ENCODE measurements at places on chromosomes 7 and 10.

- no peak for DNase-seq
Measured at GRCh38 chr10:74874649-74875048, 48.2 kb downstream of the KAT6B start.

DNA sequence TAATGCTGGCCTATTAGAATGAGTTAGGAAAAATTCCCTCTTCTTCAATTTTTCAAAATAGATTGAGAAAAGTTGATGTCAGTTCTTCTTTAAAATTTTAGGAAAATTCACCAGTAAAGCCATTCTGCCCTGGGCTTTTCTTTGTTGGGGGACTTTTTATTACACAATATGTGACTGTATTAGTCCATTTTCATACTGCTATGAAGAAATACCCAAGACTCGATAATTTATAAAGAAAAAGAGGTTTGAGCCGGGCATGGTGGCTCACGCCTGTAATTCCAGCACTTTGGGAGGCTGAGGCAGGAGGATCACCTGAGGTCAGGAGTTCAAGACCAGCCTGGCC lies 12.7 kb downstream of the TAS2R40 start:
- DNase-seq = no peak

DNA sequence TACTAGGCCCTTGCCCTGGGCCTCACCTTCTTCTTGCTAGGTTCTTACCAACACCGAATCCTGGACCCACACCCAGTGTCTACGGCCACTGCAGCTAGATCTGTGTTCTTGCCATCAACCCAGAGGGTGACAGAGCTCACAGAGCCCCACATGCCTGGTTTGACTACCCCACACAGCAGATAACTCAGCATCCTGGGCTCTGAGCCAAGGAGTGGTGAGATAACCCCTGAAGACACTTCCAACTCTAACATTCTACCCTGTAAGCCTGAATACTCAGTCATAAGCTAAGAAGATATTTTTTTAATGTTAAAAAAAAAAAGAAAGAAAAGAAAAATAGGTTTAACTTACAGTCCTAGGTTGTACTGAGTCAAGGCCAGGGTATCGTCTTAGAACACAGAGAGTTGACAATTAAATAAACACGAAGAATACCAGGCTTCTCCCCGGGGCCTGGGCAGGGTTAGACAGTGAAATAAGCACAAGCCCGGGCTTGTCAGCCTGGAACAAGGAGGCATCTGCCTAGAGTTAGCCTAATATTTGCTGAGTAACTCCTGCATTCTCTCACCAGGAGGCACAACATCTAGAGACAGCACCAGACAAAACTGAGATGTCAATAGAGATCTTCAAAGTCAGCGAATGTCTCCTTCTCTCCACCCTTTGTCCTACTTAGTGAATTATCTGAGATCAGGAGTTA lies 556.5 kb upstream of the LRRN3 start:
- no peak for DNase-seq

DNA sequence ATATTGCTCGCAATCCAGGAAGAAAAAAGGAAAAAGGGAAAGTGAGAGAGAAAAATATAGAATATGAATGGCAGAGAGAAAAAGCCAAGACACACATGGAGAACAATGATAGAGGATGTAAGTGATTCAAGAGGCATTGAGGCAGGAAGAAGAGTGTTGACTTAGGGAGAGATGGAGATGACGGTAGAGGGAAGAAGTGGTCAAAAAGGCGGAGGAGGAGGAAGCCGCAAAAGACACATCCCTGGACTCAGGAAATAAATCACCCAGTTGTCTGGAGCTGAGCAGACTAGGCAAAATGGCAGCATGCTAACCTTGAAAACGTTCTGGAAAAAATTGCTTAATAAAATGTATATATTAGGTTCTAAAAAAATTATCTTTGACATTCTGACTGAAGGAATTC lies 17.7 kb upstream of the GPR37 start:
- DNase-seq = no peak

- DNase-seq = no peak
Measured at GRCh38 chr7:128004623-128005022, 26.6 kb downstream of the LRRC4 start.

DNA sequence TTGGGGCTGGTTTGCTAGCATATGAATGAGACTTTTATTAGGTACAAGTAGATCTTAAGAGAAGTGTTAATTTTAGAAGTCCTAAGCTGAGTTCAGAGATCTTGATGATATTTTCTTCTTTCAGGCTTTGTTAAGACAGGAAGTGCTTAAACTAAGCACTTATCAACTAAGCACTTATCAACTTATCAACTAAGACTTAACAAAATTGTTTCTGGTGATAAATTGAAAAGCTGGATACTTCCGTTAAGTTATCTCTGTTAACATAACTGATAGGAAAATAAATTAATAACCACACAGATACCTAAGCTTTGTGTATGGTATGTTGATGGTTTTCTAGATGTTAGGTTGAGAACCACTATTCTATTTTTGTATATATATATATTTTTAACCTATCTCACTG lies 113.7 kb downstream of the PHTF2 start:
- DNase-seq = no peak

DNA sequence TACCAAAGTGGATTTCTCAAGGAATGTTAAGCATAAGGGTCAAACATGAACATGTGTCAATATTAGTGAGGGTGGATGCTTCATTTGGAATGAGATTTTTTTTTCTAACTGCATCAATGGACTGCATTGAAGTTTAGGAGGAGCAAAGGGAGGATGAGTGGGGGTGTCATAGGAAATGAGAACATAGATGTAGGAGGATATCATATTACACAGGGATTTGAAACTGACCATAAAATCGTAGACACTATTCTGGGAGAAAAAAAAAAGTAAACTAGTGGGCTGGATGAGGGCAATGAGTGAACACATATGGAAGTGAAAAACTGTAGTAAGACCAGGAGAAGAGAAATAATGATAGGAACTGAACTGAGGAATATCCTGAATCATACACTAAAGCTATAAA lies 109.4 kb downstream of the SEMA3A start:
- DNase-seq = no peak

- DNase-seq = no peak
Measured at GRCh38 chr7:127962589-127963361, 68.5 kb downstream of the LRRC4 start.

DNA sequence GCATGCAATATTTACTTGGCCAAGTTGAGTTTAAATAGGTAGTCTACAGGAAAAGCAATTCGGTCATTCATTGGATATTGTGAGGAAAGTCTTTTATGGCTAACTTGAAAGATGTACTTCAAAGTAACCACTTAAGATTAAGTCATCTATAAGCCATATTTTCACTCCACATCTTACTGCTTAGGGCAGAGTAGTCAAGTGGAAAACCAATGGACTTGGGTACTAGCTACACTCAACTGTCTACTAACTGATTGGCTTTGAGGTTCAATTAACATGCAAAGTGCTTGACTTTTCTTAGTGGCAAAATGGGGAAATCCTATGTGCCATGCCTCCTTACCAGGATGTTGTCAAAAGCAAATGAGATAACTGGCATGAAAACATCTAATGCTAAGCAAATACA lies 51.0 kb downstream of the CAV1 start:
- no peak for DNase-seq

DNA sequence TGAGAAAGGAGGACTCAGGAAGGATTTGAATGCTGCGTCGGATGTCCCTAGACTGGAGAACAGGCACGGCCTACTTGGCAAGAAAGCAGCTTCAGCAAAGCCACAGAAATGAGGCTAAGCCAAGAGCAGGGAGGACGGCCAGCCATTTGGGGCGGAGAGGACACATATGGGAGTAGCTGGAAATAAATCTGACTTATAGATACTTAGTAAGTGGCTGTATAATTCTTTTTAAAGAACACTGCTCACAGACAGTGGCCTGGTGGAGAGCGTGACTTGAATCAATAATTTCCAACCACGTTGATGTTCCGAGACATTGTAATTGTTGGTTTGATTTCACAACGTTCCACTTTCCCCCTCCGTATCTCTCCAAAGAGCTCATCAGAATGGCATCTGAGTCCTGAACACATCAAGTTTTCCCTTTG lies 67.7 kb upstream of the JCAD start:
- no peak for DNase-seq

GRCh38 chr10:5609952-5610616 lies 56.3 kb downstream of the ASB13 start:
- DNase-seq = no peak

GRCh38 chr10:81472927-81473470 lies 402.0 kb upstream of the NRG3 start:
- DNase-seq = no peak

- DNase-seq = no peak
Measured at GRCh38 chr7:15396210-15397158, 165.3 kb downstream of the AGMO start.

DNA sequence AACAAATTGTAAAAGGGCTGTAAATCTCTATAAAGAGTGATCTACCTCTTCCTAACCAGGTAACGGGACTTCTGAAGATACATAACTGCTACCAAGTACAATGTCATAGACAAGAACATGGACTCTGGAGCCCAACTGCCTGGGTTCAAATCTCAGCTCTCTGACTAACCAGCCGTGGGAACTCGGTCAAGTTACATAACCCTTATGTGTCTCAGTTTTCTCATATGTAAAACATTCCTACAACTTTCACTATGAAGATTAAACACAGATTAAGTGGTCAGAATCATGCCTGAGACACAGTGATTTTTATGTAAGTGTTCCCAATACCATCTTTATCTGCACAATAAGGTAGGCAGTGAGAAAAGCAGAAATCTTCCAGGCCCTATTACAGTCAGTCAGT lies 52.6 kb downstream of the ITGB1 start:
- DNase-seq = no peak
